ENCODE measurements at places on chromosomes 7 and 10.

- DNase-seq: no peak
Observed at GRCh38 chr10:71831646-71832552, 19.2 kb downstream of the PSAP start.

GRCh38 chr10:118592675-118593330 lies 2.6 kb downstream of the PRLHR start:
- DNase-seq: no peak

DNA sequence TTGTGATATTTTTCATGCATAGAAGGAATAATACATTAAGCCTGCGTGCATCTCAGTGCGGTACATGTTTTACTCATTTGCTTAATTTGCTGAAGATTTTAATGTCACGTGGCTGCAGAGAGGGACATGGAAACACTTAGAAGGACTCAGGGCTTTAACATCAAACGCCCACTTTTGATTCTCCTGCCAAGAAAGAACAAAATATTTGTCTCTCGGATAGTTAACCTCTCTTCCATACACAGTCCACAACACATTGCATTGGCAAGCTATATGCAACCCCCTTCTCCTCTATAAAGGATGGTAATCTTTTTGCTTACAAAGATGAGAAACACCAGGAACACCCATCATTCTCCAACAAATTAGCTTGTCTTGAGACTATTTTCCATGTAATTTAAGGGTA lies 148.0 kb upstream of the NRP1 start:
- no peak for DNase-seq

GRCh38 chr10:70051848-70052247 lies 798 bp upstream of the MACROH2A2 start:
- DNase-seq: no peak

DNA sequence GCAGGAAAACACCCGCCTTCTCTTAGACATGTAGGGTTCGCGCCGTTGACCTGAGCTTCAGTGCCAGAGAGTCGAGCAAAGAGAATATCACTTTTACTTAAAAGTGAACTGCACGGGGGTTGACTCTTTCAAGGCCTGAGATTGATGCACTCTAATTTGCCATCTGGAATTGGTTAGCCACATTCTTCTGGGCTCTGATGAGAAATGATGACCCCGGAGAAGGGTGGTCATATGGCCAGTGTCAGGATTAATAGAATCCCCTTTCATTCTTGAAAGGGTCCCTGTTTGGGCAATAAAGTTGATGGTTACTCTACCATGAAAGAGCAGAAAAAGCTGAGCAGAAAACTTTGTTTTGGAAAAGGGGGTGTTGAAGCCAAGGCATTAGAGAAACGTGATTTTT lies 31.2 kb downstream of the GRK5 start:
- no peak for DNase-seq

DNA sequence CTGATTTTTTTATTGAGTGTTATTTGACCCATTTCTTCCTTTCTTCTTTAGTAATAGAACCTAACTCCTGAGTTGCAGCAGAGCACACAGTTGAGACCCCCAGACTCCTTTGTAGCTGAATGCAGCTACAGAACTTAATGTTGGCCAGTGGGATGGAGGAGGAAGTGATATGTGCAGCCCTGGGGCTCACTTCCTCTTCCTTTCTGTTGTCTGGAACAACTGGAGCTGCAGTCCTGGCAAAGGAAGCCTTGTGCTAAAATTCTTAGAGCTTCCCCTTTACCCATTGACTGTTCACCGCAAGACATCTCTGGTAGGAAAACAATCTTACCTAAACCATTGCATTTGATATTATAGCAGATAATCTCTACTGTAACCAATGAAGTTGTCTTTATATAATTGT lies 86.6 kb downstream of the ITGB8 start:
- no peak for DNase-seq

GRCh38 chr10:28120043-28120749 lies 121.3 kb upstream of the ODAD2 start:
- DNase-seq: no peak

DNA sequence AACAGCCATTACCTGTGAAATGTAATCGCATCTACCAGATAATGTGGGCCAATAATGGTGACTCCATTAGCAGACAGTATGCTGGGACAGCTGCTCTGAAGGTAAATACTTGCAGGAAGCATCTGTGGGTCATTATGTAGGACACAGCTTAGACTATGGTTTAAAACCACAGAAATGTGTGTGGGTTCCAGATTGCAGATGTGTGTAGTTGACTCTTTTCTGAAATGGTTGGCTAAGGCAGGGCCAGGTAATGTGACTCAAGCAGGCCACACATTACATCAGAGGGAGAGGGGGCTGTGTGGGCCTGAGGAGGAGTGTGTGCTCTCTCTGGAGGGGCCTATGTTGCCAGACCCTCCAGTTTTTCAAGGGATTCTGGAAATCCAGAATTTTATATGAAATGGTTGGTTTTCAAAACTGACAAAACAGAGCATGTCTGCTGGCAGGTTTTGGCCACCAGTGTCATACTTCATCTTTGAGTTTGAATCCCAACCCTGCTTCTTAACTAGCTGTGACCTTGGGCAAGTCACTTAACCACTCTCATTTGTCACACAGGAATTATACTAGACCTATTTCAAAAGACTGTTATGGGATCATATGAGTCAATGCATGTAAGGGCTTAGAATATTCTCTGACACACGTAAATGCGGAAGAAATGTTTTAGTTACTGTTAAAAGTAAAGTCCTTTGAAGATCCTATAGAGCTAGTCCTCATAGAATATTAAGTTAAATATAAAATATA lies 64.5 kb downstream of the MCMBP start:
- DNase-seq: no peak

GRCh38 chr10:32941357-32941756 lies 16.7 kb downstream of the ITGB1 start:
- no peak for DNase-seq

- DNase-seq: no peak
Observed at GRCh38 chr10:10914144-10914543, 103.5 kb upstream of the CELF2 start.

GRCh38 chr10:49457686-49458085 lies 61.8 kb upstream of the DRGX start:
- no peak for DNase-seq

GRCh38 chr7:64630496-64630895 lies 35.4 kb upstream of the ZNF107 start:
- DNase-seq: no peak

GRCh38 chr7:142838461-142839213 lies 16.2 kb upstream of the EPHB6 start:
- DNase-seq: no peak

DNA sequence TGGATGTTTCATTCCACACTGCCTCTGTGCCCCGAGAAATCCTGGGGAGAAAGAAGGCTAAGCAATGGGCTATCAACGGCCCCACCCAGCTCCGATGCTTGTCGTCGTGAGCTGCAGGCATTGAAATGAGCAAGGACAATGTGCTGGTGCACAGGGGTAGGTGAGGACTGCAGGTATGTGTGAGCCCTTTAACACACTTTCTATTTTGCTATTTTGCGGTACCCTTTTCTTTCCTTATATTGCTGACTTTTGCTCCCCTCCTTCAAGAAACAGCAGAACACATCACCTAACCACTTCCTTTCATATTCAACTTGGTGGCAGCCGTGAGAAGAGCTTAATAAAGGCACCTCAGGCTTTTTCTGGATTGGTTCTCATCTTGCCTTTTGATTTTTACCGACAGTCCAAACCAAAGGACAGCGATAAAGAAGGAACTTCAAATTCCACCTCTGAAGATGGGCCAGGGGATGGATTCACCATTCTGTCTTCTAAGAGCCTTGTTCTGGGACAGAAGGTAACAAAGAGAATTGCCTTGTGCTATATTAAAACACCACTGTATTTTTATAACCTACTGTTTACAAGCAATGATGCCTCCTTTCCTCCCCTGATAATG lies 39.2 kb downstream of the AIFM2 start:
- no peak for DNase-seq
